Activated naive CD4-positive, alpha-beta T cell (primary cell): ENCODE measurements at places on chromosomes 6 and 20.

GRCh38 chr6:133392015-133392414 is 150.9 kb downstream of the EYA4 start:
- DNase-seq, result no peak

GRCh38 chr6:4069199-4069598 is 9.7 kb downstream of the FAM217A start:
- no peak for DNase-seq

DNA sequence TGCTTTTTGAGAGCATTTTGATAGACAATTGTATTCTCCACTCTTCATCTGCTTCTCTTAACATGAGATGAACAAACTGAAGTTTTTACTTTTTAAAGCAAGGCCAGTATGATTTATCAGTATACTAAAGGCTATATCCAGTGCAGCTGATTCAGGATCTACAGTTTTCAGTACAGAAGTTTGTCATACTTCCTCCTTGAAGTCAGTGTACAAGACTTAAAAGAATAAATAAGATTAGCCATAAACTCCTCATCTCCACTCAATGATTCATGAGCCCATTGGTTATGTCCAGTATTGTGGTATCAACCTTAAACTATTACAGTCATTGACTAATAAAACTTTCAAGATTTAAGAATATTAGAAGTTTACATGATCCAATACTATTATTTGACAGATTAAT is 374.8 kb upstream of the EPHA7 start:
- no peak for DNase-seq

GRCh38 chr20:36573798-36574365 is 485 bp downstream of the TGIF2 start:
- peak; percentile 25 for DNase-seq

- no peak for DNase-seq
These were observed 76.1 kb downstream of the RNF182 start for GRCh38 chr6:14000901-14001300.

GRCh38 chr6:76708641-76709331 is 636.3 kb upstream of the IMPG1 start:
- no peak for DNase-seq

- no peak for DNase-seq
These were observed 46.3 kb upstream of the NHSL1 start for GRCh38 chr6:138545621-138545980.

DNA sequence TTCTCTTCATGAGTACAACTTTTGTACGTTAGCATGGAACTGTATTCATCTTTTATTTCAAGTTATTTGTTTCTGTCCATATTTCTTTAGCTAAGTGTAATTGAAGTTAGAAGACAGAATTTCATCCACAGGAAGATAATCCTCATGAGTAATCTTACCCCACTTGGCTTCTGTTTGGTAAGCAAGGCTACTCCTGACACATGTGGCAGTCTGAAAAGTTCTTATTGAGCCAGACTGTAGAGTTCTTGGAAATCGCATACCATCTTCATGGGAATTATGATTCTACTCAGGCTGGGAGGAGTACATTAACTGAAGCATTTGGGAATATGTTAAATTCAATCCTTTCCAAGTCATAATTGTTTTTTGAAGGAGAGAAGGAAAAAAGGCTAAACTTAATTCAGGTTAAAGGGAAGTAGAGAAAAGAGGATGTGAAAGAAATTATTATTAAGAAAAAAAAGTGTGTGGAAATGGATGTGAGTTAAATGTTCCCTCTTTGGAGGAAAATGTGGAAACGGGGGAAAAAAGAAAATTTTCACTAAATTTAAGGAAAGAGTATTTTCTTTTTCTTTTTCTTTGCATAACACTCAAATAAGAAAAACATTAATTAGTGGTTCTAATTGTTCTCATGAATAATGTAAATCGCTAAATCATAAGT is 41.5 kb upstream of the TENT5A start:
- DNase-seq, result no peak

DNA sequence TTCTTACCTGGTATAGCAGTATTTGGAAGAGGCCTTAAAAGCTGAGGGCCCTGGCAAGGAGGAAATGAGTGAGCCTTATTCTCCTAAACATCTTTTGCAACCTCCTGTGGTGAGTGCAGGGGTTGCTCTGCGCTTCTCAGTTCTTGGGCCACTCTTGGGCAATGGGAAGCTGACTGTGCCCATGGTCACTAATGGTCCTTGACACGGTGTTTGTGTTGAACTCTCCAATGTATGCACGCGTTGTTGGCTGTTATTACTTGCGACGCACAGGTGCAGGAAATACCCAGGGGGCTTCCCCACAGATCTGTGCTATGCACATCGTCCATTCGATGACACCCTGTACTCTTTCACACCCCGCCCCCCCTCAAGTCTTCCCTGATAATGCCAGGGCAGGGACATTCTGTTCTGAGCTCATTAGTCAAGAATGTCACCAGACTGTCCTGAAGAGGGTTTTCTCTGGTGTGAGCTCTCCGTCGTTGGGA is 79.7 kb downstream of the EDN1 start:
- no peak for DNase-seq

DNA sequence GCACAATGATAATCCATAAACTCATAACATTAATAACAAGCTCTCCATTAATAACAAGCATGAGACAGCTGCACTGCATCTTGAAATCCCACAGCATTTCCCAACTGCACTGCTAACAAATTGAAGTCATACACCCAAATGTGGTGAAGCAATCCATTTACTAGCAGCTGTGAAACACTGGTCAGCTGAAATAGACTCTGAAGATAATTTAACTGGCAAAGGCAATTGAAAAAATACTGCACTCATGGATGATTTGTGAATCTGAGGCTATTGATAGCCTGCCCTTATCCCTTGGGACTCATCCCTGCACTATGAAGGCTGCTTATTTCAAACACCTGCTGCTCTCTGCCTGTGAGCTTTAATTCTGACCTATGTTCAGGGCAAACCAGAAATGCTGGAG is 49.1 kb upstream of the PLCB1 start:
- no peak for DNase-seq

DNA sequence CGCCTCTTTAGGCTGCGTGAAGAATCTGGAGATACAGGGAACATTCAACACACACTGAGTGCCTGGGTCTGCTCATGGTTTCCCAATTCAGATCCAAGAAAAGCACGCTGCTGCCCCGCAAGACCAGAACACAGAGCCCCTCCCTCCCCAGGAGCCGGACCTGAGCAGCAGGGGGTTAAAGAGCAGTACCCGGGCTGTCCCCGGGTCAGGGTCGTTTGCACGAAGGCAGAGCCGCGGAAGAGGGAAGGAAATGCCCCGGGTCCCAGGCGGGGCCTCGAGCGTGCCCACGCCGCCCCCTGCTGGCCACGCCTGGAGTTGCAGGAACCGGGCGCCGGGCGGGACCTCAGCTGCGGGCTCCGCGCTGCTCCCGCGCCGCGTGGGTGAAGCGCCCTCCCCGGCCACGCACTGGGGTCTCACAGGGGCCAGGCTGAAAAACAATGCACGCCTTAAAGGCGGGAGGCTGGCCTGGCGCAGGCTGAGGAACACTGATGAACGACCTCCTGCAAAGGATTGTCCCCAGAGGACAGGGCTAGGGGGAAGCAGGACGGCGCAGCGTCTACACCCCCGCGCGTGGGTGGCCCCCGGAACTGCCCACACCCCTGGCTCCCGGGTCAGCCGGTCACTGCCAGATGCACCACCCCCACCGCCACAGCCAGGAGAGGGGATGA is 48.9 kb downstream of the ANKRD60 start:
- peak; percentile 50 for DNase-seq

DNA sequence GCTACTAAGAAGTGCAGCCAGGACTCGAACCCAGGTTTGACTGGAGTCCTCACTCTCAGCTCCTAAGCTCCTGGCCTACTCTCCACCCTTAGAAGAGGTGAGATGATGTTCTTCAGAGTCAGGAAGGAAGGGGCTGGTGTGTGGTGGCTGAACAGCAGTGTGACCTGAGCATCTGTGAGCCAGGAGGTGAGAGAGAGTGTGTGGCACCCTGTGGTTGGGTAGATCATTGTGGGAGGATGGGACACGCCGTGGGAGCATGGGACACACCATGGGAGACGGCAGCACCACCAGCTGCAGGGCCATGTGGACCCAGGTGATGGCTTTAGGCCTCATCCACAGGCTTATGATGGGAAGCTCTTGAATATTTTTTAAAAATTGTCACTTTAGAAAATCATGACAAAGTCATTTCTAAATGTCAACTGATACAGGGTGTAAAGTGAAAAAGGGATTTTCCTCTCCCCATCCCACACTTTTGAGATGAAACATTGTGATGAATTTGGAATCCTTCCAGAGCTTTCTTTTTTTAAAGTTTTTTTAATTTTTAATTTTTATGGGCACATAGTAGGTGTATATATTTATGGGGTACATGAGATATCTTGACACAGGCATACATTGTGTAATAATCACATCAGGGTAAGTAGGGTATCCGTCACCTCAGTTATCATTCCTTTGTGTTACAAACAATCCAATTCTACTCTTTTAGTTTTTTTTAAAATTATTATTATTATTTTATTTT is 31.6 kb downstream of the SRC start:
- DNase-seq, result no peak

DNA sequence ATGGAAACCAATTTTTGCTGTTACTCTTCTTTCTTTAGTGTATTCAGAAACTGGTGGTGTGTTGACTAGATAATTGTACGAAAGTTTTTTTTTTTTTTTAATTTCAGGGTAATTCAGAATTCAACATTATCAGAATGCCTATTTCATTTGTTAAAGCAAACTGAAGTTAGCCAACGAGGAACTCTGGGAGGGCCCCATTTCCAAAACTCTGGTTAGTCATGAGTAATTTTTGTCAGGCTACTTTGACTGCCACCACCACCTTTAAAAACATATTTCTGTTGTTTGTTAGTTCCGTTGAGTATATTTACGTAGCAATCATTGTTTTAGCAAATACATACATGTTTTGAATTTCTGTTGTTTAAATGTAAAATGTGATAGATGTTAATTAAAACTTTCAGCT is 763 bp downstream of the ZKSCAN8 start:
- DNase-seq, result no peak

- DNase-seq, result no peak
These were observed 50.6 kb downstream of the NUP153 start for GRCh38 chr6:17656092-17656491.

DNA sequence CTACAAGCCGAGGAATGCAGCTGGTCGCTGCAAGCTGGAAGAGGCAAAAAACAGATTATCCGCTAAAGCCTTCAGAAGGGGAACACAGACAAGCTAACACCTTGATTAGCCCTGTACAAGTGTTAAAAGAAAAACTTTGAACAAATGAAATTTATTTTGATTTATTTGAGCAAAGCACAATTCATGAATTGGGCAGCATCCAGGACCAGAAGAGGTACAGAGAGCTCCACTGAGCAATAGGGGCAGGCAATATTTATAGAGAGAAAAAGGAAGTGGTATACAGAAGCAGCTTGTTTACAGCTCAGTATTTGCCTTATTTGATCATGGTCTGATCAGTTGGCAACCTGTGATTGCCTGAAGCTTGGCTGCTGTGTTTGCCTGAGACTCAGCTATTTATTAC is 17.6 kb downstream of the HLA-DOB start:
- DNase-seq, result no peak

GRCh38 chr6:56437171-56437900 is 190.0 kb upstream of the COL21A1 start:
- DNase-seq, result no peak

GRCh38 chr6:144690666-144691065 is 405.5 kb downstream of the UTRN start:
- no peak for DNase-seq

DNA sequence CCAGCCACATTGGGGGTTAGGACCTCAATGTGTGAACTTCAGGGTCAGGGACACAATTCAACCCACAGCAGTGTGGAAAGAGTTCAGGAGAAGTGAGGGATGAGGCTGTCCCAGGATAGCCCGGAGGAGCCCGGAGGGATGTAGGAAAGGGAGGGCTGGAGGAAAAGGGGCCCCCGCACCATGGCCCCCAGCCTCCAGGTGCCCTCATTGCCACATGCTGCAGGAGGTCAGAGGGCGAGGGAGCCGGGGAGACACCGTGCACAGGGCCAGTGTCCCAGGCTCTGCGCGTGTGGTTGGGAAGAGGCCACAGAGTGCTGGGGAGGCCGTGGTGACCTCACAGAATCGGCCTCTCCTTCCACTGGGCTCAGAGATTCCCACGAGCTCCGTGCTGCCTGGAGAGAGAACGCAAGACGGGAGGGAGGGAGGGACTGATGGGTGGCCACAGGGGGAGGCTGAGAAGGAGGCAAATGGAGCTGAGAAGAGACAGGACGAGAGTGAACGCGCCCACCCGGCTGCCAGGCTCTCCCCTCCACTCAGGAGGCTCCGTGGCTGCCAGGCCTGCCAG is 215.1 kb downstream of the DLL1 start:
- no peak for DNase-seq

- DNase-seq, result no peak
These were observed 34.1 kb downstream of the CEBPB start for GRCh38 chr20:50224531-50225255.

- DNase-seq, result no peak
These were observed 30.2 kb upstream of the BCAS1 start for GRCh38 chr20:54100563-54100962.

DNA sequence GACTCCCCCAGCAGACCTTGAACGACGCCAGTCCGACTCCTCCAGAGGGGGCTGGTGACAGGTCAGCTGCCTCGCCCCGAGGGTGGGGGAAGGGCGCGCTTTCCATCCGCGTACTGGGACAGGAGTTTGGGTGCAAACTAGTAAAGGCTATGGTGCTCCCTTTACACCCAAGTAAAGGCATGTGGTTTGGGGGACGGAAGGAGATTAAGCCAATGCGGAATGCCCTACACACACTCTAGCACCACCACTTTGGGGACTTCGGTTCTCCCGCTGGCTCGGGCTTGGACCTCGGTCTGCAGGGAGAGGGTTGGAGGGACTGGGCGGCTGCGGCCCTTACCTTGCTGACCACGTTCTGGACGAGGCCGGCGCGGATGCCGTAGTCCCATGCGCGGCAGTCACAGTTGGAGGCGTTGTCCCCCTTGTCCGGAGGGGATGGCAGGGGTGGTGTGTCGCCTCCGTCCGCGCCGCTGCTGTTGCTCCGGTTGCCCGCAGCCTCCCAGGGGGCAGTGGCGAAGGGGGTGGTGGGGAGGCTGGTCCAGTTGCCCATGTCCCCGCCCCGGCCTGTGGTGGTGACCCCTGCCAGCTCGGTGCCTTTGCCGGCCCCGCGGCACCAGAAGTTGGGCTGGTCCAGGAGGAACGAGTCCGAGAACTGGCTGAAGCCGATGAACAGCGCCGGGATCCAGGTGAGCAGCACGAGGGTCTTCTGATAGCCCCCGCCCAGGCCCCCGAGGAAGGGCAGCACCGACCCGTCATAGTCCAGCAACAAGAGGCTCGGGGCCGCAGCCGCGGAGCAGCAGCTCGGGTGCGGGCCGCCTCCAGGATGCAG is 1.1 kb downstream of the SLC22A23 start:
- no peak for DNase-seq

GRCh38 chr6:112027942-112028674 is 25.8 kb upstream of the CCN6 start:
- peak; percentile 16 for DNase-seq

- no peak for DNase-seq
These were observed 58.1 kb upstream of the SHLD1 start for GRCh38 chr20:5691918-5692618.

GRCh38 chr6:52499026-52499425 is 77.8 kb downstream of the TRAM2 start:
- DNase-seq, result no peak

- no peak for DNase-seq
These were observed 94.1 kb upstream of the ASF1A start for GRCh38 chr6:118799826-118800225.

- peak; percentile 4 for DNase-seq
These were observed 9.3 kb upstream of the NQO2 start for GRCh38 chr6:2990248-2990931.

- DNase-seq, result no peak
These were observed 146.6 kb upstream of the POU3F2 start for GRCh38 chr6:98687752-98688151.
